Vein endothelial cell (primary cell): ENCODE measurements at places on chromosomes 3 and 15. TPM values are rescaled to one million over a fixed set of nuclear protein-coding genes. Genes with fewer than 3 reads are reported as not detected.

The DLL4 gene
- 80.4 and 101 TPM in 2 replicates for total RNA-seq

The UBXN7 gene
- total RNA-seq: 21.9 and 23.8 TPM in 2 replicates

The GLDN gene
- not detected in 2 replicates for total RNA-seq

The NOP10 gene
- 285 and 293 TPM in 2 replicates for total RNA-seq

The PPP2R3A gene
- total RNA-seq: 13.1 and 17.3 TPM in 2 replicates

The BBX gene
- total RNA-seq: 68.3 and 80.8 TPM in 2 replicates

The NRROS gene
- total RNA-seq: 12.7 and 13.0 TPM in 2 replicates

The ACKR2 gene
- total RNA-seq: not detected in 2 replicates

The LRRC31 gene
- not detected in 2 replicates for total RNA-seq
